Epithelial cell of esophagus (primary cell): ENCODE measurements at places on chromosomes 12 and 14.

GRCh38 chr12:47686645-47687240 is 19.1 kb downstream of the RPAP3 start:
- peak; percentile 47 for DNase-seq

GRCh38 chr14:43949400-43949799 is 557.7 kb downstream of the FSCB start:
- no peak for DNase-seq

- no peak for DNase-seq
Measured at GRCh38 chr12:45223868-45224267, 8.0 kb downstream of the ANO6 start.

- peak; percentile 10 for DNase-seq
Measured at GRCh38 chr14:53683229-53683628, 273.4 kb downstream of the BMP4 start.

DNA sequence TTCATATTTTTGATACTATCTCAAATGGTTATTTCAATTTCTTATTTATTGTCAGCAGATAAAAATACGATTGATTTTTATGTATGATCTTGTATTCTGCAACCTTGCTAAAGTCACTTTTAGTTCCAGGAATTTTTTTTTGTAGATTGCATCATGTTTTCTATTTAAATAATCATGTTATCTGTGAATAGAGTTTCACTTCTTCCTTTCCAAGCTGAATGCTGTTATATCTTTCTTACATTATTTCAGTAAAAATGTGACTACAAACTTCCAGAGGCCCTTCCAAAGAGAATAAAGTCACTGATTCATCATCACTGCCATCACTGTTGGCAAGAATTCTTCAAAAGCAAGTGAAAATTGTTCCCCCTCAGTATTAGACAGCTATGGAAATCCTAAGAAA is 104.7 kb upstream of the RAP1B start:
- no peak for DNase-seq

- DNase-seq, result peak; percentile 47
Measured at GRCh38 chr12:31922341-31923062, 36.7 kb upstream of the RESF1 start.
